ENCODE measurements at places on chromosomes 5 and 9.

- DNase-seq, result no peak
Measured at GRCh38 chr5:115709585-115709984, 83.7 kb upstream of the TMED7 start.

GRCh38 chr5:135208903-135209721 lies 175.1 kb upstream of the PITX1 start:
- no peak for DNase-seq

GRCh38 chr5:84215521-84215920 lies 169.2 kb downstream of the EDIL3 start:
- no peak for DNase-seq

GRCh38 chr9:69444021-69444420 lies 119.0 kb downstream of the ENTREP1 start:
- DNase-seq, result no peak

GRCh38 chr9:38062498-38063362 lies 6.3 kb downstream of the SHB start:
- no peak for DNase-seq

GRCh38 chr9:87816036-87816435 lies 66.6 kb upstream of the SPATA31E1 start:
- DNase-seq, result no peak

GRCh38 chr5:140039561-140039960 lies 3.5 kb downstream of the NRG2 start:
- DNase-seq, result no peak

DNA sequence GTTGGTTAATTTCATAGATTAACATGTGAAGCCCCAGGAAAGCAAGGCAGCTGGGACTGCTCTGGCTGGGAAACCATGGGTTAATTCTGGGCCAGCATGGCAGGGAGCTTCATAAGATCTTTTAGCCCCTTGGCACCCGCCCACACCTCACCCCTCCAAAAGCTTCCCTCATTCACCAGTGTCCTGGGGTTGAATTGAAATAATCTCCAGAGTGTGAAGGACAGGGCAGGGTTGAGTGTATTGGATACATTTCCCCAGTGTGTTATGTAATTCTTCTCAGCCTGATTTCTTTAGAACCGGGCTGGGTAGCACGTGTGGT lies 19.4 kb downstream of the WNT8A start:
- DNase-seq, result no peak

- DNase-seq, result no peak
Measured at GRCh38 chr9:113187929-113188595, 33.0 kb downstream of the FKBP15 start.

DNA sequence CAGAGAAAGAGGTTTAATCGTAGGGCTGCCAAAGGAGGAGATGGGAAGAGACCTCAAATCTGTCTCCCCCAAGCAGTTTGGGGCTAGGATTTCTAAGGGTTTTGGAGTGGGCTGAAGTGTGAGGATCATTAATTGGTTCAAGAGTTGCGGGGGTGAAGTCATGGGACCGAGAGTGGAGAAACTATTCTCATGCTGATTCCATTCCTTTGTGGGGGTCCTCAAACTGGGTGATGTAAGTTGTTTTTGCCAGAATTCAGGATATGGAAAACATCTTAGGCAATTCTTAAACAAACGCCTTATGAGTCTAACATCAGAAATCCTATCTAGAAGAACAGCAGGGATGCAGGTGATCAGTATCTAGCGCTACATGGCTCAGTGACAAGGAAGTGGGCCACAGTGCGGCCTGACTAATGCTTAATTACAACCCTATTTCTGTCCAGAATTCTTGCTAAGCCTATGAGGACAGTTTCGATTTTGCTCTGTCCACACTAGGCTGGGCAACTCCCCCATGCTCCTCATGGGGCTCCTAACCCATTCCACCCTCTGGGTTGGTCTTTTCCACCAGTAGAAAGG lies 27.7 kb upstream of the TRIO start:
- DNase-seq, result no peak
